ENCODE measurements at places on chromosomes 11 and 22.

DNA sequence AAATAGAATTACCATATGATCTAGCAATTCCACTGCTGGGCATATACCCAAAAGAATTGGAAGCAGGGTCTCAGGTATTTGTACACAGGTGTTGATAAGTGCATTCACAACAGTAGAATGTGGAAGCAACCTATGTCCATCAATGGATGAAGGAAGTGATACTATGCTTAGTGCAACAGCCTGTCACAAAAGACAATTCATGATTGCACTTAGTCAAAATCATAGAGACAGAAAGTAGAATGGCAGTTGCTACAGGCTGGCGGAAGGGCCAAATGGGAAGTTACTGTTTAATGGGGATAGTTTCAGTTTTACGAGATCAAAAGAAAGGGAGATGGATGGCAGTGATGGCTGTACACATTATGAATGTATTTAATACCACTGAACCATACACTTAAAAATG is 42.0 kb downstream of the SGSM3 start:
- DNase-seq: no peak

DNA sequence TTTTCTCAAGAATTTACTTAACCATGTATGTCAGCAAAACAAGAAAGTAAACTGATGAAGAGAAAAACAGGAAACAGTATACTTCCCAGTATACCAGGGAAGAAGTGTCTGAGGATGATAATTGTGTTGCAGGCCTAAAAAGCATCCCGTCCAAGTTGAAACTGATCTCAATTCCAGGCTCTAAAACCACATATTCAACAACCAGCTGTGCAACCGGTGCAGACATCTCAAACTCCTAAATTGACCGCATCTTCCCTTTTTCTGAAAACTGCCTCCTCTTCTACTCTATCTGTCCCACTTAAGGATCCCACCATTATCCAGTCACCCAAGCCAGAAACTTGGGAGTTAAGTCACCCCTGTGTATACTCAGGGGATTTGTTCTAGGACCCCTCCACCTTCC is 47.2 kb downstream of the CCDC83 start:
- no peak for DNase-seq

DNA sequence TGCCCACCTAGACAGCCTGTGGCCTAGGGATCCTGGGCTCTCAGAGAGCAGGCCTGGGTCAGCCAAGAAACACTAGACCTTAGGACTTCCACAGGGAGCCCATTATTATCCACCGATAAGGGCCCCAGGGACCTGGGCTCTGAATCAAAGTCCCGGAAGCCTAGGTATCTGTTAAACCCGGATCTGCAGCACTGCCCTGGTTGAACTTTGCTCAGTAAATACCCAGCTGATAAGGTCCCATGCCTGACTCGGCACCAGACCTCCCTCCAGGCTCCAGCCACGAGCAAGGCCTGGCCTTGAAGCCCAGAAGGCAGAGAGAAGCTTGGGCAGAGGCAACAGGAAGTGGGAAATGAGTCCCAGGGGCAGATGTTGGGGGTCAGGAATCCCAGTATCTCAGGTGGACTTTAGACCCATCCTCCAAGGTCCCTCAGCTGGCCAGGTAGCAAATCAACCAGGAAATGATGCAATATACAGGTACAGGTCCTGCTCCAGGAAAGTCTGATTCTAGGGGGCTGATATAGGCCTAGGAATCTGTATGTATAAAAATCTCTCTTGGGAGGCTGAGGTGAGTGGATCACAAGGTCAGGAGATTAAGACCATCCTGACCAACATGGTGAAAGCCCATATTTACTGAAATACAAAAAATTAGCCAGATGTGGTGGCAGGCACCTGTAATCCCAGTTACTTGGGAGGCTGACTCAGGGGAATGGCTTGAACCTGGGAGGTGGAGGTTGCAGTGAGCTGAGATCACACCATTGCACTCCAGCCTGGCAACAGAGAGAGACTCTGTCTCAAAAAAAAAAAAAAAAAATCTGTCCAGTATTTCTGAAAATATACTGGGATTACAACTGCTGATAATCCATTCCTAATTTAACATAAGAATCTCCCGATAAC is 18.7 kb downstream of the POU2AF1 start:
- DNase-seq: no peak

DNA sequence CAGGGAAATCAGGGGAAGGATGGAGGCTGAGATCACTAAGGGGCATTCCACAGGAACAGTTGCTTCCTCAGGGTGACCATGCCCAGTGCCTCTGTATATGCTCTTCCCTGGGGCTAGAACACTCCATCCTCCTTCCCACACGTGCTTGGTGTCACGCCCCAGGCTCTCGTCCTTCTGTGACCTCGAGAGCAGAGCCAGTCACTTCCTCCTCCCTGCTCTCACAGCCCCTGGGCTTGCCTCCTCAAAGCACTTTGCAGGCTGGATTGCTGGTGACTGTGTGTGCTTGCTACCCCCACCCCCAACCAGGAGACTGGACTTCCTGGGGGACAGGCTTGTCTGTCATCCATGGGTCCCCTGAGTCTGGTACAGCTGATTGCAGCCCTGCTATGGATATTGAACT is 56.5 kb upstream of the AMPD3 start:
- no peak for DNase-seq

DNA sequence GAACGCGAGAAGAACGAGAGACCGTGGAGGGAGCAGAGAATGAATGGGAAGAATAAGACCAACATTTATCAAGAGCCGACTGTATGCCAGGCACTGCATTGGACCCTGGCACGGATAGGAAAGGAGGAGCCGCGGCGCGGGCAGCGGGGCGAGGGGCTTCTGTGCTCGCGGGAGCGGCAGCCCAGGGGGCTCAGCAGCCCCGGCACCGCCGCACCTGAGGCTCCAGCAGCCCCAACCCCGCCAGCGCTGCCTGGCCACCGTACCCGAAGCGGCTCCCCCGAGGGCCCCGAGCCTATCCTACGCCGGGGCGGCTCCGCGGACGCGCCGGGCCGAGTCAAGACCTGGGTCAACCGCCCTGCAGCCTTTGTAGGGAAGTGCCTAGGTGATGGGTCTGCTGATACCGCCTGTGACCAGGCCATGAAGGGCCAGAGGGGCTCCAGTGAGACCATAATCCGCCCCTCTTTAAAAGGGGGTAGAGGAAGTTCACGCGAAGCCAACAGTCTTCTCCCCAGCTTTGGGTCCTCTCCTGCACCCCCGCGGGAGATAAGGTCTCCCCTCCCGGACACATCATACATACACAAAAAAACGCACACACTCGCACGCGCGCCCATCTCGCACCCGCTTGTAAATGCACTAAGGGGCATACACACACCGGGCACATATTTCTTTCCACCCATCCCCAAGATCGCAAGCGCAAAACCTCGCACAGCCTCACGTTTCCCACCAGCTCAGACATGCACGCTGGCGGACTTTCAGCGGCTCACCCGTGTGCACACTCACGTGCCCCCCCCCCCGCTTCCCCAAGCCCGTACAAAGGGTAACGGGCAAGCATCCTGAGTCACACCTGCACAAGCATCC is 935 bp upstream of the RTN4RL2 start:
- no peak for DNase-seq

DNA sequence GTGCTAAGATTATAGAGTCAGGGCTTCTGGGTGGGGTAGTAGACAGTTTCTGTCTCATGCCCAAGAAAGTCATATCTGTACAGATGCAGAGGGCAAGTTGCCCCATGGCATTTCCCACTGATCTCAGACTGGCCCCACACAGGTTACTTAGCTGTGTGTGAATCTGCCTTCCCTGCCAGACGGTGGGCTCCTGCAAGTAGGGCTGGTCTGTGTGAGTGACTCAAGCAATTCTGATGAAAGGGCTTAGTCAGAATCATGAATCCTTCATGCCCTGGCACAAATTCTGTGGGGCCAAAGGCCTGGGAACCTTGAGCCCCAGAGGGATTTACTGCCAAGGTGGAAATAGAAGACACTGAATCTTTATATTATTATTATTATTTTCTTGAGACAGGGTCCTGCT is 30.4 kb downstream of the USH1C start:
- DNase-seq: no peak

DNA sequence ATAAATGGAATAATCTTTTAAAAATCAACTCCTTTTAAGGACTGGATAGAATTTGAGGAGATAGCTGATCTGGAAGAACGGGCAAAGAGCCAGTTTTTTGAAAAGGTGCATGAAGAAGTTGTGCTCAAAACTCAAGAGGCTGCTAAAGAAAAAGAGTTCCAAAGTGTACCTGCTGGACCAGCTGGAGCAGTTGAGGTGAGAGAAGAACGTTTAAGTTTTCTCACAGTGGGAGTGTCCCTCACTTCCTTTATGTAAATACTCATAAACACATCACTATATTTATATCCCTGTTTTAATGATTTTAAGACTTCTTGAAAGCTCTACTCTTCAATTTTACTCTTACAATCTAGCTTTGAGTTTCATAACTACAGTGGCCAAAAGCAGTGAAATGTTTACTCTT is 11.7 kb upstream of the ANKRD42 start:
- no peak for DNase-seq

DNA sequence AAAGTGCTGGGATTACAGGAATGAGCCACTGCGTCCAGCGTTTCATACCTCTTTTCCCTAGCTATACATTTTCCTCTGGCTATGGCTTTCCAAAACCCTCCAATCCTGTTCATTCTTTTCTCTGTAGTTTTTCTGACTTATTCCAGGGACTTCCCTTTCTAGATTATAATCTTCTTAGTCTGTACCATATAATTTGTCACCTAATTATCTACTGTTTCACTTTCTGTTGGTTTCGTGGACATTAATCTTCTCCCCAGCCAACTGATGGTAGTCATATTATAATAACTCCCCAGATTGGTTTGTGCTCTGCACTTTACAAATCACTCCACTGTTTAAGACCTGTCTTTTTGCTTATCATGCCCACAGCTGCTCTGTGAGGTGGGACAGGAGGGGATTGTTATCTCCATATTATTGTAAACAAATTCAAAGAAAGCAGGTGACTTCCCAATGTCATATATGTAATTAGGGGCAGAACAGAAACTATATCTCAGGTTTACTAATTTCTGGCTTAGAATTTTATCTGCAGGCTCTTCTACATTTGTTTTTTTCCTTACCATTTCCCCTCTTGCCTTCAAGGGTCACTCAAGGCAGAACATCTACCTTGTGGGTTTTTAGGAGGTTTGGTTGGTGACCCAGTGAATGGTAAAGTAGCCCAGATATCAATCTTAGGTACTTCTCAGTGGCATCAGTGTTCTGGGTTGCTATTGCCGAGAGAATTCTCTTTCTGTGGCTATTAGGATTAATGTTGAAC is 23.9 kb downstream of the STIM1 start:
- no peak for DNase-seq

DNA sequence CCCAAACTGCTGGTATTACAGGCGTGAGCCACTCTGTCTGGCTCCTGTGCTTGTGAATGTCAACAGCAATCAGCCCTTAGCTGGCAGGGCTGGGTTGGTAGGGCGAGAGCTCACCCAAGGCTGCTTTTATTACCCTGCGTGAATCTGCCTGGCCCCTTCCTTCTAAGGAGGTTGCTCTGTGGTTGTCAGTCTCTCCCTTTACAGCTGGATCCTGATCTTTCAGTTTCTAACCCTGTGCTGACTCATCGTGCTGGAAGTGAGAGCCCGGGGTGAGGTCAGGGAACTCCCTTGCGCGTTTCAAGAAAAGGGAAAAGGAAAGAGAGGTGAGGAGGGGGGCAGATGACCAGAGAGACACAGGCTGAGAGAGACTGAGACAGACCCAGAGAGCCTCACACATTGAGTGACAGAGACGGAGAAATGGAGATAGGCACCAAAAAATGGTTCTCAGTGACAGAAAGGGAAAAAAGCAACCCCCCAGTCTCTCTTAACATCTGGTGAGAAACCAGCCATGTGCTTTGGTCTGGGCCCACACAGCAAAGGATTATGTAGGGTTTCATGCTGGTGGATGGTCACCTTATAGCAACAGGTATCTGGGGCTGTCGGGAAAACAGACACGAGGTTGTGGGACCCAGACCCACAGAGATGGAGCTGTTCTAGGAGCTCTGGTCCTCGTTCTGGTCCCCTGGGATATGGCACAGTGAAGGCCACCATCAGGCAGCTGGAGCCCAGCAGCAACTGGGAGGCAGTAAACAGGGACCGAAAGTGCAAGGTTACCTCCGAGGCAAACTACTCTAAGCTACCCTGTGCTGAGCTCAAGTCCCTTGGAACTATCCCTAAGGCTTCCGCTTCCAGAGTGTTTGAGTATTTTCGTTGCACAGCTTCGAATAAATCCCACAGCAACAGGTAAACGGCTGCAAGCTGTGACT is 2.5 kb downstream of the TCN2 start:
- DNase-seq: peak; percentile 63

- DNase-seq: no peak
Measured at GRCh38 chr11:119876841-119877240, 147.8 kb upstream of the NECTIN1 start.

- DNase-seq: no peak
Measured at GRCh38 chr11:109390752-109391151, 31.2 kb upstream of the C11orf87 start.

DNA sequence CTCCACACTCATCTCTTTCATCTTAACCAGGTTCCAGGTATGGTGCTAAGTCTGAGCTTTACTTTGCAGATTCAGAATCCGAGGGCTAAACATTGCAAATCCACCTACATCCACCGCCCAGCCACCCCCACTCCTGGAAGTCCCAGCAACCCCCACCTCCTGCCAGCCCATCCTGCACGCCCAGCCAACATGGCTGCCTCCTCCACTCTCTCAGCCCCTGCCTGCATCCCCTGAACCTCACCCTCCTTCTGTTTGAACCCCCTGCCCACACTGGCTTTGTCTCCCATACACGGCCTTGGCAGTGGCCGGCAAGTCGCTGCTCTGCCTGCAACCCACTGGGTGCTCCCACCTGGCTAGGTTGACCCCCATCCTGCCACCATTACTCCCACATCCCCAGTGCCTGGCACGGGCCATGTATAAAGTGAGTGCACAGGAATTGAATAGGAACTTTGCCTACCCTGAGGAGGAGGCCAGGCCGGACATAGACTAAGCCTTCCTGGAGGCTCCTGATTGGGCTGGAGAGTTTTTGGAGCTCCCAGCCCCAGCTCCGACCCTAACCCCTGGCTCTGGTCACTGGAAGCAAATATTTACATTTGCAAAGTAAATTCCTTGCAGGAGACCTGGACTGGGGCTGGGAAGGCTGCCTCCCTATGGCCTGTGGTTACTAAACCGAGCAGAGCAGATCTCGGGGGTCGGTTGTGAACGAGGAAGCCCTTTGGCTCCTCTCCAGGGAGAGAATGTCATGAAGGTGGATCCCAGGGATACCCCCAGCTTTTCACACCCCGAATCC is 14.4 kb downstream of the EMID1 start:
- DNase-seq: no peak

- no peak for DNase-seq
Measured at GRCh38 chr11:93694557-93694956, 33.1 kb downstream of the CEP295 start.

GRCh38 chr11:105168457-105168856 is 28.9 kb upstream of the CARD18 start:
- no peak for DNase-seq

DNA sequence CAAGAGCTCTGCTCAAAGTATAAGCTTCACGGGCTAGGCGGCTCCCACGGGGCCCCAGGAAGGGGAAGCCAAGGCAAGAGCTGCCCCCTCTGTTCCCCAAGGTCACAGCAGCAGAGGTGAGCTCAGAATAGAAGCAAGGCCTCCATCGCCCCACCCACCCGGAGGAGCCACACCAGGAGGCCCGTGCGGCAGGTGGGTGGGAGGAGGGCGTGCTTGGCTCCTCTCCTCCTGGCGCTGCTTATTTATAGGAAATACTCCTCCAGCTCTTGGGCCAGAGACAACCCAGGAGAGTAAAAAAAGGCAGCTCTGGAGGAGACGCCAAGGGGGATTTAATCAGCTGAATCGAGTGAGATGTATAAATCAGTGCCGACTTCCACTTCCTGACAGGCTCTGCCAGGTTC is 87.8 kb downstream of the FEZ1 start:
- no peak for DNase-seq
